SJCRH30 (cell line): ENCODE measurements at places on chromosomes 13 and 19. TPM values are rescaled to one million over a fixed set of nuclear protein-coding genes. Genes with fewer than 3 reads are reported as not detected.

- DNase-seq: no peak
Measured at GRCh38 chr13:85040215-85040614, 759.0 kb downstream of the SLITRK6 start.

DNA sequence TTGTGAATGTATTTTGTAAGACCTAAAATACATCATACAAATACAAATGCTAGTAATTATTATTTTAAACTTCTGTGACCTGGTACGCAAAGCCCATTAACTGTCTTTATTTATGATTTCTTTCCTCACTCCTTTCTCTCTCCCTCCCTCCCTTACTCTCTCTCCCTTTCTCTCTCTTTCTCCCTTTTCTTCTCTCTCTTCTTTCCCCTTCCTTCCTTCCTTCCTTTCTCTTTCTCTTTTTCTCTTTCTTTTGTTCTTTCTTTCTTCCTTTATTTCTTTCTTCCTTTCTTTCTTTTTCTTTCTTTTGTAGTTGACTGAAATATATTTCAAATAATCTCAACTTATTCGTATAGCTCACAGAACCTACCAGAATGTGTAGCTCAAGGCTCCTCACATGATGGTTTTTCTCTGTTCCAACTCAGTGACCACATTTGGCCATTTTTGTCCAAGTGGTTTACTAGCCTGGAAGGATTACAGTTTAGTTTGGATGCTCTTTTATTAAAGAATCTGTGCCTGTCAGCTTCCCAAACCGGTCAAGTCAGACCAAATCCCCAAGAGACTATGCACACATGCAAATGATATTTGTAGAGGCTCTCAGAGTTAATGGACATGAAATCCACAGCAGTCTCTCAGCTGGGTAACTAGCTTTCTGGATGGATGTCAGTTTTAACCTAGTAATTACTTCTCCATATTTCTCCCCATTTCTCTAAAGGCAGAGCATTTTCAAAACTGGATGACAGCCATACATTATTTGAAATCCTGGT, 71.7 kb downstream of the POSTN start:
- DNase-seq: no peak

- no peak for DNase-seq
Measured at GRCh38 chr13:100304229-100304628, 215.3 kb downstream of the PCCA start.

DNA sequence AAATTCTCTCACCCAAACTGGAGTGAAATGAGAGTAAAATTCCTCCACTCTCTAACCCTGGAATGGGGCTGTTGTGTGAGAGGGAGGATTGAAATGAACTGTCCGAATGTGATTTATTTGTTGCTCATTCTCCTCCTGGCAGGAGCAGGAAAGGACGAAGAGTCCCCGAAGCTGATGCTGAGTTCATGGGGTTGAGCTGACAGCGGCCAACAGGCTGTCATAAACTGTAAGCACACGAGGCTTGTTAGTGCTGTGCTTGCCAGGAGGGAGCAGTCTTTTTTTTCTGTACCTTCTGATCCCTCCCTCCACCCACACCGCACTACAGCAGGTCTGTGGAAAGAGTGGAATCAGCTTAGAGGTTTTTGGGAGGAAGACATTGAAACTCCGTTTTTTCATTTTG, 33.1 kb upstream of the ZNF331 start:
- DNase-seq: no peak

GRCh38 chr19:28636016-28636629, 576.8 kb downstream of the UQCRFS1 start:
- no peak for DNase-seq

The GRIN2D gene
- total RNA-seq: 0.03 TPM in 1 of 2 replicates, not detected in the other

GRCh38 chr13:72527333-72527732, 200.1 kb downstream of the MZT1 start:
- no peak for DNase-seq

- no peak for DNase-seq
Measured at GRCh38 chr19:30781519-30781918, 409.3 kb downstream of the ZNF536 start.

The LRG1 gene
- total RNA-seq: 0.15 and 0.38 TPM in 2 replicates

The KLK4 gene
- 0.32 and 0.48 TPM in 2 replicates for total RNA-seq

The CEACAM20 gene
- not detected in 2 replicates for total RNA-seq

The TIMM29 gene
- total RNA-seq: 22.5 and 23.4 TPM in 2 replicates

DNA sequence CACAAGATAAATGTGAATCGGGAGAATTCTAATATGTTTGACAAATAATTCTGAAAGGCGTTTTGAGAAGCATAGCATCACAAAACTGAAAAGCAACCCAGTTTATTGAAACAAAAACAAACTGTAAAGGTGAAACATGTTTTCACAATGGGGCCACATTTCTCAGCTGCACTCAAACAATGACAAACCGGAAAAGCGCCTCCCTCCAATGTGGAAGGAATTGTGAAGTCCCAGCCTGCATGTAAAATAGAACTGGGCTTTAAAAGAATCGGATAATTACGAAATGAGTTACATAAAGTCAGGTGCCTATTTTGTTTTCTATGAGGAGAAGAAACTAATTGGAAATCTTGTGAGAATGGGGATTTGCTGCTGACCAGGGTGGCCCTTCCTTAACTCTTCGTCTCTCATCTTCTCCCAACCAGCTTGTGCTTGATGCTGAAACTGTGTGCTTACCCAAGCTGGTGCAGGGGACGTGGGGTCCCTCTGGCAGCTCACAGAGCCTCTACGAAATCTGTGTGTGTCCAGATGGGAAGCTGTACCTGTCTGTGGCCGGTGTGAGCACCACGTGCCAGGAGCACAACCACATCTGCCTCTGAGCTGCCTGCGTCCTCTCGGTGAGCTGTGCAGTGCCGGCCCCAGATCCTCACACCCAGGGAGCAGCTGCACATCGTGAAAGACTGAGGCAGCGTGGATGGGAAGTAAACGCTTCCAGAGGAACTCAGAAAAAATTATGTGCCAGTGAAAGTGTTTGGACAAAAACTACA, 109.4 kb downstream of the SACS start:
- no peak for DNase-seq

GRCh38 chr13:108741930-108742329, 112.5 kb downstream of the MYO16 start:
- DNase-seq: no peak

DNA sequence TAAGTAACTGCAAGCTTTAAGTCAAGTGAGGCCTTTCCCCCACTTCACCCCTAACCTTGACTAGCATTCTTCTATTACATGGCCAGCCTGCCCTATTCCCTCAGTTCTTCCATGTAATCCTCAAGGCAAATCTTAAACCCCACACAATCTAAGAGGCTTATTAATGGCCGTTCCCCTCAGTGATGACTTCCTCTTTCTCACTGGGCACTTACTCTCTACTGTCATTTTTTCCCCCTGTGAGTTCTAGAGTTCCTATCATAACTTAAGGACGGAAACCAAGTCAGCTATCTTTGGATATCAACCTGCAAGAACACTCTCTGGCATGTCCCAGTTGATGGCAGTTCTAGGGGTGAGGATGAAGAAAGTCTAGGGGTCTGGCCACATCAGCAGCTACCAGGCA, 131.2 kb downstream of the DCLK1 start:
- no peak for DNase-seq

DNA sequence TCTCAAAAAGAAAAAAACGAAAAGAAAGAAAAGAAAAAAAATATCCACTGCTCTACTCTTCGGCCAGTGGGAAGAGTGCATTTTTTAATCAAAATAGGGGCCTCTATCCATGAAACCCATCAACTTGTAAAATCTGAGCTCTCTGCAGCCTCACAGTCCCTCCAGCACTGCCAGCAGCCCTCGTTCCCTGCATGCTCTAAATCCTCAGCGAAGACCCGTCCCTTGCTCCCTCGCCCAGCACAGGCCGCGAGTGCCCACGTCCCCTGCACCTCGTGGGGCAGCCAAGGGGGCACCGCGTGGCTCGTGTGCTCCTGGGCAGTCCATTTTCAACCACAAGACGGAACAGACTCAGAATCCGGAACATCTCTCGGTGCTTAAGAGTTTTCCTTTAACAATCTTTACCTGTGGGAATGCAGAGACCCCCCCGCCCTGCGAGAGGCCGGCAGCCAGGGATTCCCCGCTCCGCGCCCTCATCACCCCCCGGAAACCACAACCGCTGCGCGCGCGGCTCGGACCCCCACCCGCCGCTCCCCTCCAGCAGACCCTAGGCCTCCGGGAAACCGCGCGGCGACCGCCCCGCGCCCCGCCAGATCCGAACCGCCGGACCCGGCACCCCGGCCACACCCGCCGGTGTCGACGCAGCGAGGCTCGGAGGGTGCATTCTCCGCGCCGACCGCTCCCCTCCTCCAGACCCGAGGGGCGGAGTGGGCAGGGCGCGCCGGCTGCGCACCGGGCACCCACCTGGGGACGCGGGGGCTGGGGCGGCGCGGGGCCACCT, 638 bp downstream of the ANKRD27 start:
- DNase-seq: no peak

The OVOL3 gene
- 0.79 and 1.4 TPM in 2 replicates for total RNA-seq

The ZNF208 gene
- total RNA-seq: not detected in 2 replicates

The ACER1 gene
- total RNA-seq: not detected in 2 replicates
